ENCODE measurements at places on chromosomes 7 and 10. TPM values are rescaled to one million over a fixed set of nuclear protein-coding genes. Genes with fewer than 3 reads are reported as not detected.

The C10orf62 gene
- not detected for total RNA-seq

The KCNIP2 gene
- total RNA-seq, result 3.5 TPM

The GPR85 gene
- not detected for total RNA-seq

The MYPN gene
- total RNA-seq, result not detected

The PNLIPRP3 gene
- total RNA-seq, result not detected

The EN2 gene
- total RNA-seq, result not detected

Data from activated CD4-positive, alpha-beta T cell treated with anti-CD3 and anti-CD28 coated beads, Interleukin-2, amount 10 ng/mL, durations not matched to agents 7 days and 5 days (primary cell).